Liver (tissue), 10 donors: ENCODE measurements at places on chromosomes 16 and 17.

DNA sequence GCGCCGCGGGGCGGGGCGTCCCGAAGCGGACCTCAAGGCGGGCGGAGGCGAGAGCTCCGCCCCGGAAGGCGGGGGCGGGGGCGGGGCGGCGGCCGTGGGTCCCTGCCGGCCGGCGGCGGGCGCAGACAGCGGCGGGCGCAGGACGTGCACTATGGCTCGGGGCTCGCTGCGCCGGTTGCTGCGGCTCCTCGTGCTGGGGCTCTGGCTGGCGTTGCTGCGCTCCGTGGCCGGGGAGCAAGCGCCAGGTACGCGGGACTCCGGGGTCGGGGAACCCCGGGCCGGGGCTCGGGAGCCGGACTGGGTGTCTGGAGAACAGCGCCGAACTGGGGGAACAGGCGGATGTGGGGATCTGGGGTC is at the start of gene TNFRSF12A:
TNFRSF12A (plus strand) TSS at position 122 of the 357 bp plus-strand sequence; CDS start at position 152, 30 bp downstream.
- peak; percentile 86 for DNase-seq

GRCh38 chr16:11092788-11093571 is 148.6 kb downstream of the CLEC16A start:
- DNase-seq, result no peak

GRCh38 chr17:6110592-6110991 is 40.4 kb downstream of the WSCD1 start:
- DNase-seq, result no peak

DNA sequence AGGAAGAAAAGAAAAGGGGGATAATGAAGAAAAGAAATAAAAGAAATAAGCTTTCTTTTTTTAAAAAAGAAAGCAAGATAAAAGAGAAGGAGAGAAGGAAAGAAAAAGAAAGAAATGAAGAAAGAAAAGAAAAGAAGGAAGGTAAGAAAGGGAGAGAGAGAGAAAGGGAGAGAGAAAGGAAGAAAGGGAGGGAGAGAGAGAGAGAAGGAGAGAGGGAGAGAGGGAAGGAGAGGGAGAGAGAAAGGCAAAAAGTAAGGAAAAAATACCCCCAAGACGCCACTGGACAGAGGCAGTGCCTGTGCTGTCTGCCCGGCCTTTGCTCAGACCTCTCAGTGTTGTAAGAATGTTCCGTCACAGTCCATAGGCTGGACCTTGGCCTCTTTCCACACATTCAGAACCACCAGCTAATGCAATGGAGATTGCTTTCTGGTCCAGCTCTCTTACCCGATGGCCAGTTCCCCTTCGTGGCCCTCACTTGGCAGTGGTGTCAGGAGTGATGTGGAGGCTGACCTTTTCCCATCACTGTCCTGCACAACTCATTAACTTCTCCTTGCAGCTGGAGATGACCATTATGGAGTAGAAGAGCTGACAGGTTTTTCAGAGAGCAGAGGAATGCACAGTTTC is 14.3 kb upstream of the HNF1B start:
- DNase-seq, result peak; percentile 47

DNA sequence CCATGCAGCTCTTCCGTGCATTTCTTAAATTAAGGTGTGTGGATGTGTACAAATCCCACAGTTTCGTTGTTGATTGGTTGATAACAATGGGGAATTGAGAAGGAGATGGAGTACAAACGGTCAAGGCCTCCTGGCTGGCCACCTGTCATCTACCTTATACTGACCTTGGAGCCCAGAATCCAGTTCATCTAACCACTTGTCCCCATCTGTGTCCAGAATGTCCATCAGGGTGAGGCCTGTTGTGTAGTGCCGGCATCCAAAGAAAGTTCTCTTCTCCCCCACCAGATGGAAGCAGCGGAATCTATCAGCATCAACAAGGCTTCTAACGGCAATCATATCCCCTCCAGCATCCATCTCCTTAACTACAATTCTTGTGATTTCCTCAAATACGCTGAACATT is 1.5 kb downstream of the GSDMB start:
- no peak for DNase-seq

DNA sequence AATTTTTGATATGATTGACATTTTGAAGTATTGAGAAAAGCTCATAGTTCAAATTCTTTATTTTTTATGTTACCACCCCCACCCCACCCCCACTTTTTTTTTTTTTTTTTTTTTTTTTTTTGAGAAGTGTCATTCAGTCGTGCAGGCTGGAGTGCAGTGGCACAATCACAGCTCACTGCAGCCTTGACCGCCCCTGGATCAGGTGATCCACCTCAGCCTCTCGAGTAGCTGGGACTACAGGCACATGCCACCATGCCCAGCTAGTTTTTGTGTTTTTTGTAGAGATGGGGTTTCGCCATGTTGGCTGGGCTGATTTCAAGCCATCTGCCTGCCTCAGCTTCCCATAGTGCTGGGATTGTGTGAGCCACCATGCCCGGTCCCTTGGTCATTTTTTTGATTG is 7.4 kb downstream of the TAF15 start:
- DNase-seq, result no peak

DNA sequence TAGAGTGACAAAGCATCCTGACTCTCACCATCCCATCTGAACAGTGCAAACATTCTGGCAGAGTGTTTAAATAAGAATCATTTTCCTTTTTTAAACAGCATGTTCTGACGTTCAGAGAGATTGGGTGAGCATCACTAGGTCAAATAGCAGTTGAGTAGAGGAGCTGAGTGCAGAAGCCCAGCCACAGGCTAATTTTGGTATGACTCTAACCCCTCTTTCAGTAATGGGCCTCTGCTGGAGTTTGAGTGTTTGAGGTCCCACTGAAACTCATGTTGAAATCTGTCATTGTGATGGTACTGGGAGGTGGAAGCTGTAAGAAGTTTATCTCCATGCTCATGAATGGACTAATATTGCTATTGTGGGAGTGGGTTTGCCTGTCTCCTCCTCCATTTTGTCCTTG is 194.4 kb downstream of the SALL1 start:
- no peak for DNase-seq
